ENCODE measurements at places on chromosomes 4 and X.
A peak's percentile ranks its signal among the peaks of the same experiment; 100 is the strongest.

DNA sequence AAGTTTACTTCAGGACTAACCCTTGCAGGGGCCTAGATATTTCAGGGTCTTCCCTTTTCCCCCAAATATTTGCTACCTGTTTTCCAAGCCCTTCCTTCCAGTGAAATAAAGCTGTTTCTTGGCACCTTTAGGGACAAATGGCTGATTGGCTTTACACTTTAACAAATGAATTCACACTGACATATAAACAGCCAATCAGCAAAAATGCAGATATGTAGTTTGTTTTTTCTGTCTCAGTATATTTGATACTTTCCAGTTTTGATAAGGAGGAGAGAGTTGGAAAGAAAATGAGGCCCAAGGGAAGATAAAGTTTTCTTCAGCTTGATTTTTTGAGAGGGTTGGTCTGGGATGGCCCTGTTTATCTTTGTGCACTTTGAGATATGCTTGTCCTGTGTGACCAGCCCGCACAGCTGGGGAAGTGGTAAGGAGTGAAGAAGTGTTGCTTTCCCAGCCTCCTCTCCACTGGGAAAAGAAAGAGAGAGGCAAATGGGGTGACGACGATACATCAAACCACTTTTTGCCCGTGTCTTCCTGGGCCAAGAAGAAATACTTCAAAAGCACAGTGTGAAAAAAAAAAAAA lies 67.5 kb downstream of the MGST2 start:
- no peak for DNase-seq

GRCh38 chr4:119189638-119190037 lies 22.9 kb upstream of the USP53 start:
- no peak for DNase-seq

DNA sequence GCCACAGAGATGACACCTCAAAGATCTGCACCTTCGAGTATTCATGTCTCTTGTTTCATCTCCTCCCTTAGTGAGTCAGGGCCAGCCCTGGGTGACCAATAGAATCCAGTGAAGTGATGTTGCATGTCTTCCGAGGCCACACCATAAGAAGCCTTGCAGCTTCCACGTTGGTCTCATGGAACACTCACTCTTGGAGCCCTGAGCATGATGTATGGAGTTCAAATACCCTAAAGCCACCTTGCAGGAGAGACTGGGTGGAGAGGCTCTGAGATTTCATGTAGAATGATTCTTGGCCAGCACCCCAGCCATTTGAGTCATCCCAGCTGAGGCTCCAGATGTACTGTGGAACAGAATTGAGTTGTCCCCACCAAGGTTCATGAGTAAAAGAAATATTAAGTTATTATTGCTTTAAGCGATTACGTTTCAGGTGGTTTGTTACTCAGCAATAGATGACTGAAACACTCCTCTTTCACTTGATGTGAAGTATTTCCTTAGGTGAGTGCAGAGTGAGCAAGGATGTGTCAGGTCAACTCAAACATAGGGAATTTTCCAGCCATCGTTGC lies 5.0 kb upstream of the RP2 start:
- no peak for DNase-seq

DNA sequence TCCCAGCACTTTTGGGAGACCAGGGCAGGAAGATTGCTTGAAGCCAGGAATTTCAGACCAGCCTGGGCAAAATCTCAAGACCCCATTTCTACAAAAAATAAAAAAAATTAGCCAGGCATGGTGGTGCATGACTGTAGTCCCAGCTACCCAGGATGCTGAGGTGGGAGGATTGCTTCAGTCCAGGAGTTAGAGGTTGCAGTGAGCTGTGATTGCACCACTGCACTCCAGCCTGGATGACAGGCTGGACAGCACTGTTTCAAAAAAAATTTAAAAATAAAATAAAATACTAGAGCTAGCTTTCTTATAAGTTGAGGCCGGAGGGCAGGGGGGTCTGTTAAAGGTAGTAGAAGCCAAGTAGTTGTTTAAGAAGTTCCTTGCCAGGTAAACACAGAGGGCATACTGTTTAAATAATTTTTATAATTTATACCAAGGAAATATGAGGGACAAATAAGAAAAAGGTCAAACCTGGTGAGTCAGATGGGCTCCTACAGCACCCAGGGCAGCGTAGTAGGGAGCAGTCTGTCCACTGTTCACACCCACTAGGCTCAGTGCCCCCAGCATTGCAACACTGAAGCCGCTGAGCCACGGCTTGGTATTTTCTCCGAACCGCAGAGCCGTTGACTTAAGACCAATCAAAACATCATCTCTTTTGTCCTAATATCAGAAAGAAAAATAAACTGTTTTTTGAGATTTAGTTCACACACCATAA lies 17.3 kb downstream of the COQ2 start:
- peak; percentile 92 for DNase-seq

DNA sequence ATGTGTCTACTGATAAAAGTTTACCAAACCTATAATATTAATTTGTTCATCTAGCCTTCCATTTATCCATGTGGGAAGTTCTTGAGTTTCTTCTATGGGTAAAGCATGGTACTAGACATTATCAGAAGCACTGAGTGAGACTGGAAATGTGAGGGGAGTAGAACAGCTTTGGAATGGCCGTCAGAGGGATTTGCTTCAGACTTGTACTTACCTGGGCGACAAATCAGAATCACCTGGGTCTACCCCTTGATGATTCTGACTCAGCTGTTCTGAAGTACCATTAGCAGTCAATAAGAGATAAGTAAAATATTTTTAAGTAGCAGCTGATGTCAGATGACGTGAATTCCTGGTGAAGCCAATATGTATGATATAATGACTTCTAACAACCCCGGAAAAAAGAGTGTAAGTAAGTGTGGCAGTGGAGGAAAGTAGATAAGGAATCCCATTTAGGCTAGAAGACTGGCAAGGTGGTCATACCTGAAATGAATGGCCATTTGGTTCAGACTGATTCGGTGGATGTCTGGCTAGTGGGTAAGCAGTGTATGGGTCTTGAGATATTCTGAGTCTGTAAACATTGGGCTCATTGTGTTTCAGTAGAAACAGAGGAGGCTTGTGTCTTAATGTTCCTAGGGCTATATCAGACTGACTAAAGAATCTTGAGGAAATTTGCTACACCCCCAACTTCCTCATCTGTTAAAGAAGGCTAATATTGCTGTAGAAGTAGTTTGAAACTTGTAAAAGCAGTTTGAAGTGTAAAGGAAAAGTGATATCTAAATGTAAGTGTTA lies 409.2 kb downstream of the NKX6-1 start:
- no peak for DNase-seq

All from stromal cell of bone marrow (primary cell).